Tibial nerve (tissue), 4 donors: ENCODE measurements at places on chromosomes 4 and X.

- no peak for DNase-seq
- H3K27ac ChIP-seq: no peak overlapping the region
- H3K36me3 ChIP-seq: no peaks in the 10 kb centered on the region
- H3K4me3 ChIP-seq: no peak overlapping the region
These were observed 203.9 kb upstream of the LEF1 start for GRCh38 chr4:108372681-108373080.

DNA sequence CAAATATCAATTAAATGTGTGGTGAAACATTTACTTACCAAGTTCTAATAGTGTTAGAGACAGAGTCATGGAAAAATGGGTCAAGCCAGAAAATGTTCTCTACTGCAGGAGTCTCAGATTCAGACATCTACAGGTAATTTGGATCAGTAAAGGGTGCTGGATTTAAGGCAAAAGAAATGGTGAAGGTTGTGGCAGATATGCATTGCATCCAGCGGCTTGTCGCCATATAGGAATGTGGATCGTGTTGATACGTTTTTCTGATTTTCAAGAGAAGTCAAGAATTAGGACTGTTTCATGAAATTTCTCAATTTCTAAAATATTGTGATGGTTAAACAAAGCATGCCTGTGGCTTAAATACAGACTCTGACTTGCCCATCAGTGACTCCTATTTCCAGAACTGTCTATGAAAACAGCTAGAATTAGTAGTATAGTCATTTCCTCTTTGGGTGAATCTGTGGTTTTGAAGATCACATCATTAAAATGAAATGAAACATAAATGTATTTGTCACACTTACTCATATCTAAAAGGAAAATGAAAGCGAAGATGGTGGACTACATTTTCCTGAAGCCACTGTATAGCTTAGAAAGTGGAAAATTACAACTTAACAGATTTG, 110.1 kb upstream of the VEGFC start:
- no peak for DNase-seq
- H3K36me3 ChIP-seq: no peaks in the 10 kb centered on the region
- no peak overlapping the region for H3K27ac ChIP-seq
- H3K4me1 ChIP-seq: no peaks in the 10 kb centered on the region

- DNase-seq: peak; percentile 32
- H3K27ac ChIP-seq: peak overlapping the region; percentile 94
- H3K4me3 ChIP-seq: peak overlapping the region; percentile 55
- H3K4me1 ChIP-seq: no peaks in the 10 kb centered on the region
- H3K36me3 ChIP-seq: no peaks in the 10 kb centered on the region
- H3K27me3 ChIP-seq: no peaks in the 10 kb centered on the region
These were observed 779 bp upstream of the DDX60L start for GRCh38 chr4:168480931-168481611.

DNA sequence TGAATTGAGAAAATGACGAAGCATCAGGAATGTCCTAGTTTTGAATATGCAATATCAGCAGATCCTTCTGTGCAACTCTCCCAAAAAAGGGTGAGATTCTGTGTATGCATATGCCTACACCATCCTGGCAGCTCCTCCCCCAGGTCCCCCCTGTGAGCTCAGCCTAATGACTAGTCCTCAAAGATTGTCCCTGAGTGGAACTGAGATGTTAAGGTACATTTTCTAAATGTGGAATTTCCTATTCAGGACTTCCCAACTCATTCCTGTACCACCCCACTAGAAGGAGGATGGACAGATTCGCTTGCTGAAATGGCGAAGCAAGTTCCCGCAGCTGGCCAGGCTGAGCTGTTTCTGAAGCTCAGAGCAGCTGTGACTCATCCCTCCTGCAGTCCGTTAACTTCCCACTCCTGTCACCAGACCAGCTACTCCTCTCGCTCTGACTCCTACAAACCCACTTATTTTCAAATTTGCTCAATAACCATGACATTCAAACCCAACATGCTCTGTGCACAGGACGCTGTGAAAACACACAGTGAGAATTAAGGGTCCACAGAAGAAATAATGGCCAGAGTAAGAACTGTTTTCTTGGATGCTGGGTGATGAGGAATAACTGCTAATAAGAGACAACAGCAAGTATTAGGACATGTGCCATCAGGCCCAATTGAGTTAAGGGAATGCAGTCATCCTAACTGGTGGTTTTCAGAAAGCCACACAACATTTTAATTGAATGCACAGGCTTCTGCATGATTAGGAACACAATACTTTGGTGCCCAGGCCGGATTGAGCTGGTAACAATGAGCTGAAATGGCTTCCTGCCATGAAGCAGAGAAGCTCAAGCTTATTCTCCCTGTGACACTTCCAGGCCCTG, 40.0 kb upstream of the IRF2 start:
- no peaks in the 10 kb centered on the region for H3K27me3 ChIP-seq
- peak; percentile 24 for DNase-seq
- H3K4me3 ChIP-seq: no peak overlapping the region
- peaks cover 14% of the 10 kb centered on the region for H3K4me1 ChIP-seq
- no peaks in the 10 kb centered on the region for H3K36me3 ChIP-seq
- no peak overlapping the region for H3K27ac ChIP-seq

DNA sequence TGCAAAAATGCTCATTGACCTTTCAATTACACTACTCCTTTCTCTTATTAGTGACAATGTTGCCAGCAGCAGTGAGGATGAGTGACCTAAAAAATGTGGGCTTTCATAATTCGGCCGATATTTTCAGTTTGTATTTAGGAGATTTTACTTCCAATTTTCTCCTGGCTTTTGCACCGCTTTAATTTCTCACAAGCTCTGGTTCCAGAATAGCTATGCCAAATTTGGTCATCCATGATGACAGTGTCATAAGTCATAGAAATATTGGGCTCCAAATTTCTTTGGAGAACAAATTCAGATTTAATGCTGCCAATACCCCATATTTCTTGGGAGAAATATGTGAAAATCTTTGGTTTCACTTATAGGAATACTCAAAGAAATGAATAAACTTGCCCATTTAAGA, 187.7 kb upstream of the HCCS start:
- H3K4me1 ChIP-seq: no peaks in the 10 kb centered on the region
- H3K4me3 ChIP-seq: no peak overlapping the region
- no peaks in the 10 kb centered on the region for H3K27me3 ChIP-seq
- DNase-seq: no peak

DNA sequence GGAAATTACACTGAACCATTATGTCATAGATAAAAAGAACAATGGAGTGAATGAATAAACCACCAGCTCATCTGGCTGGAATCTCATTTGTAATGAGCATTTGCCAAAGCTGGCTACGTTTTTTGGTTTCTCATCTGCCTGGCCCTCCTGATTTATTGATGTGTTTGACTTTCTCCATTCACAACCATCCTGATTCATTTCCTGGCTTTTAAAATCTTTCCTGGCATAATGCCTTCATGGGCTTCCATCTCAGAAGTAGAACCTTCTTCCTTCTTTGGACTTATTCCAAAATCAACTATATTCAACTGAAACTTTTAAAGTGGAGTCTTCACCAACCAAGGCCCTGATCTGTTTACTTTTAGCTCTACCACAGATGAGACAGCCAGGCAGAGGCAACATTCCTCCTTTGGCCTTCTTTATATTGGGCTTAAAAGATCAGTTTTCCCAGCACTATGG, 36.0 kb upstream of the ARSJ start:
- H3K4me1 ChIP-seq: no peaks in the 10 kb centered on the region
- no peaks in the 10 kb centered on the region for H3K27me3 ChIP-seq
- H3K4me3 ChIP-seq: no peak overlapping the region
- H3K27ac ChIP-seq: no peak overlapping the region

GRCh38 chr4:118589471-118590055, 95.6 kb upstream of the METTL14 start:
- no peak overlapping the region for H3K4me3 ChIP-seq
- H3K27me3 ChIP-seq: peaks cover 4% of the 10 kb centered on the region
- DNase-seq: no peak
- no peaks in the 10 kb centered on the region for H3K36me3 ChIP-seq
- peaks cover 8% of the 10 kb centered on the region for H3K4me1 ChIP-seq
